ENCODE measurements at places on chromosomes 5 and 9.

- no peak for DNase-seq
These were observed 55.6 kb downstream of the S1PR3 start for GRCh38 chr9:89046832-89047231.

- no peak for DNase-seq
These were observed 92.7 kb downstream of the VCAN start for GRCh38 chr5:83564069-83564749.

DNA sequence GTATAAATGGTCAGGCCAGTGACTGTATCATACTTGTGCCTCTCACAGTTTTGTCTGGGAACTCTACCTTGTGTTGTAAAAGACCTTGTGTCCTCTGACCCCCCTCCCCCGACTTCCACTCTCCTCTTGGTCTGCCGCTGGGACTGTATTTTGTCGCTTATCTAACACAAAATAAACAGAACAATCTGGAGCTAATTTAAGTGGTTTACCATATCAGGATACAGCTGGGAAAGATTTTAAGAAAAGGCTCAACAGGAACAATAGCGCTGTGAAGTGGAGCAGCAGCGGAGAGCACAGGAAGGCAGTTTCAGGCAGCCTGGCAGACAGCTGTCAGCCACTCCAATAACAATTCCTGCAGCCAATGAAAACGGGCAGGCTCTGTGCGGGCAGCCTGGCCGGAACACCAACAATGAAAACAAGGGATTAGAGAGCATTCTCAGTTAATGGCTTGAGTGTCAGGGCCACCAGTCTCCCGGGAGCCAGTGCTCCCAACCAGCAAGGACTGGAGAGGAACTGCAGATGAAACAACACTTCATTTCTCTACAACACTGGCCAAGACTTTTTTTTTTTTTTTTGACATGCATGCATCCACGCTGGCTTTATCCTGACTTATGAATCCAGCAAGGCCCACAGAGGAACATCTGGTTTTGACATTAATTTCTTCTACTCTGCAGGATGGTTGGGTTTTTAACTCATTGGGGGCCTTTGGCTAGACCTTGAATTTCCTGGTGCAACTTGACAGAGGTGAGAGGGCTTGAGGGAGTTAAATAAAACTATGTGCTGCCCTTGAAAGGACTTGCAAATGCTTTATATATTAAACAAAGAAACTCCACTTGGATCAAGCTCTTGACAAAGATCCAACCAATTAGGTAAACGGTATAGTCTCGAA is 76.7 kb downstream of the ARSB start:
- no peak for DNase-seq

- DNase-seq, result no peak
These were observed 1485.1 kb downstream of the EFNA5 start for GRCh38 chr5:106185661-106186081.

All from stimulated activated CD8-positive, alpha-beta memory T cell treated with anti-CD3 and anti-CD28 coated beads, Interleukin-7, amount 100 ng/mL, for 1 hour (primary cell).